ENCODE measurements at places on chromosomes 13 and 19.

DNA sequence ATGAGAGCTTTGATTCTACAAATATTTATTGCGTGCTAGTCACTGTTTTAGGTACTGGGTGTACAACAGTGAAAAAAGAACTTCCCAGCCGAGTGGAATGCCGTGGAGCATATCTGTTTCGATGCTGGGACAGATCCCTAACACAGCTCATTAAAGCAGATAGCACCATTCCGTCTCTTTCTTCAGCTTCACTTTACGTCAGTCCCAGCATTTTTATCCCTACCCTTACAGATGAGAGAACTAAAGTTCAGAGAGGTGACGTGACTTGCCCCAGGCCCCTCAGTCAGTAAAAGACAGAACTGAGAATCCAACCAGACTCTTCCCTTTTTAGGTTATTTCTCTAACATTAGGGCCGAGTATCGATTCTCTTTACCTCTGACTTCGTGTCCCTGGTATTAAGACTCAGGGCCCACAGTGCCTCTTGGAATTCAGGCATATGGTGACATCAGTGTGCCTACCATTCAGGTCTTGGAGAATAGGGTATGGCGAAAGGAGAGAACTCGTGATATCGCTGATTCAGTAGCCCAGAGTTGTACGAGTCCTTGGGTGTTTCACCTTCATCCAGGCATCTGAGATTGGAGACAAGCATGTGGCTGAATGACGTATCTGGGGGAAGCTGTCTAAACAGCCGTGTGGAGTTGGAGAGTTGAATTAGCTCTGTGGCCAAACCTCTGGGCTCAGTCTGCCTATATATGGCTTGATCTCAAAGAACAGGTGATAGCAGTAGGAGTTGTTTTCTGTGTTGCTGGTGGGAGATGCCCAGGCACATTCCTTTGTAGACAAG lies 27.1 kb downstream of the ACTN4 start:
- DNase-seq, result peak; percentile 51

DNA sequence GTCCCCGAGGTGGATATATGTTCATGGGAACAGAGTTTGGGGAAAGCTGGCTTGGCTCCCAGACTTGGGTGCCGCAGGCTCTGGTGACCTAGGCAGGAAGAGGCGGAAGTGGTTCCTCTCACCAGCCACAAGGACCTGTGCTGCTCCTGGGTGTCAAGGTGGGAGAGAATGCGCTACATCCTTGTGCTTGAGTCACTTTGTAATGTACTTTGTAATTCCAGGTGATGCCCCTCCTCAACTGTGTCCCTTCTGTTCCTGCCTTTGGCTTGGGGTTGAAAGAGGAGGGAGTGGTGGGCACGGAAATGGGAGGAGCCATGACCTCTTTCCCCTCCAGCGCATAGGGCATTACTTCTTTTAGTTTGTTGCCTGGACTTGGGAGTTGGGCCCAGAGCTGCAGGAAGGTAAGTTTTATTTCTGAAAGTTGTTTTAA lies 10.9 kb downstream of the GARRE1 start:
- no peak for DNase-seq

DNA sequence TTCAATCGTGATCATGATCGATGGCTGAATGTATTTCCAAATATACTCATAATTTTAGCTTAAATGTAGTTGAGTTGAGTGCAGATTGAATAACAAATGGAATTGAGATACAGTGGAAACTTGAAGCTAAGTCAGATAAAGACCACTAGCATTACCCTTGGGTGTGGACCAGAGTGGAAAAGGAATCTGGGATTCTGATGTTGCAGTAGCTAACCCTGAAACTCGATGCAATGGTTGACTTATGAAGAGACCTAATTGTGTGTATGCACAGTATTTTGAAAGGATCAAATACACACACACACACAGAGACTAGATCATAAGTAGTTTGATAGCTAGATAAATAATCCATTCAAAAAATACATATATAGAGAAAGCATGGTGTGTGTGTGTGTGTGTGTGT lies 135.8 kb downstream of the RXFP2 start:
- peak; percentile 4 for DNase-seq

DNA sequence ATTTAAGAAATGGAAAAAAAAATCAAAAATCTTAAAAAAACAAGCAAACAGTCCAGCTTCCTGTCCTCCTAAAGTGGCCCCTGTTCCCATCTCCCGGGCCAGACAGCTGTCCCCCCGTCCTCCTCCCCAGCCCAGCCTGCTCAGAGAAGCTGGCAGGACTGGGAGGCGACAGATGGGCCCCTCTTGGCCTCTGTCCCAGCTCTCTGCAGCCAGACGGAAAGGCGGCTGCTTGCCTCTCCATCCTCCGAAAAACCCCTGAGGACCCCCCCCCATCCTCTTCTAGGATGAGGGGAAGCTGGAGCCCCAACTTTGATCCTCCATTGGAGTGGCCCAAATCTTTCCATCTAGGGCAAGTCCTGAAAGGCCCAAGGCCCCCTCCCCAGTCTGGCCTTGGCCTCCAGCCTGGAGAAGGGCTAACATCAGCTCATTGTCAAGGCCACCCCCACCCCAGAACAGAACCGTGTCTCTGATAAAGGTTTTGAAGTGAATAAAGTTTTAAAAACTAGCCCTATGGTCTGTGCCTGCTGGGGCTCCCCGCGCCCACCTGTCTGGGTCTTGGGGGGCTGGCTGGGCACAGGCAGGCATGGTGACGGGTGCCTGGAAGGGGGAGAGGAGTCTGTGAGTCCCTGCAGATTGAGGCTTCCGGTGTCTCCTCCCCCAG lies 3.8 kb downstream of the GADD45GIP1 start:
- DNase-seq, result no peak

GRCh38 chr19:40360708-40361241 lies 12.3 kb downstream of the PLD3 start:
- no peak for DNase-seq

DNA sequence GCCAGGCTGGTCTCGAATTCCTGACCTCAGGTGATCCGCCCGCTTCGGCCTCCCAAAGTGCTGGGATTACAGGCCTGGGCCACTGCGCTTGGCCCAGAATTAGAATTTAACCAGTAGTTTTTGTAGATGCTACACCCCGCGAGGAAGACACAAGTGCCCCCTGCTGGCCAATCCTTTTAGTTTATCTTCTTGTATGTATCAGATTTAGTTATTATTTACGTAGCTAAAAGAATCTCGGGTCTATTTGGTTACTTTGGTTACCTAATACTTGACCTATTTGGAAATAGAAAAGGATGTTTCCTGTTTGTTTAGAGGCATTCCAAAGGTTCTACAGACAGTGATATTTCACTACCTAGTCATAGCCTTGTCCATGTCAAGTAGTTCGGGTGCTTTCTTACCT lies 22.0 kb downstream of the MUC16 start:
- DNase-seq, result no peak

DNA sequence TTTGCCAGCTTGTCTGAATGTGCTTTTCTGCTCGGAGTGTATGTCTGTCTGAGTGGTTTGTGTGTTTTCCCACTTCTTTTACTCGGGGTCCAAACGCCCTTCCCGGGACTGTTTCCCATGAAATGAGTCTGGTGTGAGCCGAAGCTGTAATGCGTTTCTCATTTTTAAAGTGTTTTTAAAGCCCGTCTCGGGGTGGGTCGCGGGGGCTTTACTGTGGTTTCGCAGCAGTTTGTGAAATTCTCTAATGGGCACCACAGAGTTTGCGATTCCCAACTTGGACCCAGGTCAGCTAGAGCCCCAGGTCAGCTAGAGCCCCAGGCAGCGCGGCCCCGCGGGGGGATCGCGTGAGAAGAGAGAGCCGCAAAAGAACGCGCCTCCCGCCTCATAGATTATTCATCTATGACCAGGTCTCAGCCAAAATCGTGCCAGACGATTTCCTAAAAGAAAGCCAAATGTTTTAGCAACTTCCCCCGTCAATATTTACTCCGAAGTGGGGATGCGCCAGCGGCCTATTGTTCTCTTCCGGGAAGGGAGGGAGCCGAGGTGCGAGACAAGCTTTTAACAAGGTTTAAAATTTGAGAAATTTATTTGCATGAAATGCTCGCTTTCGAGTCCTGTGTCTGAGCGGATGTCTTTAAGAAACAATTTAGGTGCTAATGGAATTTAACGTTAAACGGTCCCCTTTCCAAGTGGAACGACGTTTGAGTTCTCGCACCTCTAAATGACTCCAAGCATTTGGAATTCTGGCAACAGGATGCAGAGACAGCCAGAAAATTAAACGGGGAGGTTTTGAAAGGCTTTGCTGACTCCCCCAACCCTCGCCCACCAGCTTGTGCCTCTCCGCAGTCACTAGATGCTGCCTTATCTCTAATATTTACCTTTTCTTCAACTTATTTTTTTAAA lies 2.2 kb downstream of the ZIC2 start:
- DNase-seq, result peak; percentile 47

- DNase-seq, result no peak
These were observed at the start of gene SIGLEC9 for GRCh38 chr19:51124729-51125128. Gene SIGLEC9, plus strand, starts transcription at chr19:51124906. Its CDS starts 69 bp downstream, at chr19:51124975.

DNA sequence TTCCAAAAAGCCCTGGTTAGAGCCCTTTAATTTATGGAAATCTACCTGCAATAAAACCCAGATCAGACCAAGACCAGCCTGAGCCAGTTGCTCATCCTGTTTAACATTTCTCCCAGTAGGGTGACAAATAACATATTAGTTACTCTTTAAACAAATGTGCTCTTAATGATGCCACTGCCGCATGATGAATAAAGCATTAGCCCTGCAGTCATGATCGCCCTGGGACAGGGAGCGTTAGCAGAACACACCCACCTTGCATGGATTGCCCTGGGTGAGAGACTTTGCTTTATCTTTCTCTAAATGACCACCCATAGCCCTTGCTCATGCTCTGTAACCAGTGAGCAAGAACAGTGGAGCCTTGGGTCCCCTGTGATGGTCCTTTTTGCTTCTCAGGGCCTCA lies 362.4 kb downstream of the ENOX1 start:
- DNase-seq, result no peak

GRCh38 chr19:3517638-3518037 lies 11.5 kb downstream of the FZR1 start:
- DNase-seq, result no peak

- peak; percentile 74 for DNase-seq
These were observed 13.8 kb downstream of the RASA3 start for GRCh38 chr13:114118511-114119123.

DNA sequence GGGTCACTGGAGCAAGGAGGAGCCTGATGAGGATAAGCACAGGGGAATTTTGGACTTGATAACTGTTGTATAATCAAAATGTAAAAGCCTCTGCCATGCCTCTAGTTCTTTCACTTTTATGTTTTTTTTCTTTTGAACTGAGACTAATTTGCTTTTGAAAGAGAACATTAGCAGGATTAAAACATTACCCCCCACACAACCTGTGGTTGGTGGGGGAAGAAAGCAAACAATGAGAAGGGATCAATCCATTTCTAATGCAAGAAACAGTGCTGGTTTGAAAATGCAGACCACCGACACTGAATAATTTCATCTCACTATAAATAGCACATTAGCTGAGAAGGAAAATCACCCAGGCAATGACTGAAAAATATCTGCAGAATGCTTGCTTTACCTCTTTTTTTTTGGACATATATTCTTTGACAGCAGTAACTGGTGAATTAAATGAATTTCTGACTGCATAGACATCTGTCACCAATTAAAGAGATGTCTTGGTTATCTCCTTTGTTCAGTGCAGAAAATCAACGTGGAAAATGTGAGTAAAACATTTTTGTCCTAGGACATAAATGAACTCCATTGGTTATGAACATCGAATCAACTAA lies 48.6 kb upstream of the TRPC4 start:
- DNase-seq, result no peak

DNA sequence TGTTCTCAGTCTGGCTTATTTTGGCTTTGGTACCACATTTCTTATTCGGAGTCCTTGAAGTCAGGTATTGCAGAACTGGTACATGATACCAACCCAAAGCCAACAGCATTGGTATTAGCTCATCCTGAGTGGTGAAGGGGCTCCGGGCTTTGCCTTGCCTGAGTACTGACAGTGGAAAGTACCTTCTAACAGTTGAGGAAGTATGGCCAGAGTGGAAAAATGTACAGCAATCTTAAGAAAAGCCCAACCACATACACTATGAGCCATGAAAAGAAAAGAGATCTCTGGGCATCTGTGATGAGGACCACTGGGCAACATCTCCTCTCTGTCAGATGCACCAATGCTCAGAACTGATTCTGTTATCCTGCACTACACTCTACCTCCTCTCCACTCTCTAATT lies 8.3 kb downstream of the LCP1 start:
- no peak for DNase-seq

Measured in fibroblast of skin of scalp (primary cell).